Renal cortex interstitium (tissue), 15 donors: ENCODE measurements at places on chromosomes 1 and 21. TPM values are rescaled to one million over a fixed set of nuclear protein-coding genes. Genes with fewer than 3 reads are reported as not detected.

LAD1 gene
- polyA plus RNA-seq, result 31.4 TPM

CLCA4 gene
- not detected for polyA plus RNA-seq

CYP4X1 gene
- polyA plus RNA-seq, result 11.6 TPM

FALEC gene
- 0.37 TPM for polyA plus RNA-seq

TIE1 gene
- 62.5 TPM for polyA plus RNA-seq

FMO1 gene
- 219 TPM for polyA plus RNA-seq

RAB3B gene
- 5.0 TPM for polyA plus RNA-seq

LDLRAD1 gene
- 0.07 TPM for polyA plus RNA-seq

NRIP1 gene
- 60.1 TPM for polyA plus RNA-seq

ZBTB8B gene
- 1.5 TPM for polyA plus RNA-seq

SDHC gene
- 303 TPM for polyA plus RNA-seq

NFASC gene
- polyA plus RNA-seq, result 22.5 TPM

MIB2 gene
- 71.4 TPM for polyA plus RNA-seq

KLHDC9 gene
- polyA plus RNA-seq, result 19.3 TPM

HCRTR1 gene
- polyA plus RNA-seq, result not detected

ELAVL4 gene
- 3.0 TPM for polyA plus RNA-seq

RHOU gene
- polyA plus RNA-seq, result 17.6 TPM

DNM3 gene
- 4.8 TPM for polyA plus RNA-seq

CR1 gene
- 20.7 TPM for polyA plus RNA-seq

SHE gene
- 9.9 TPM for polyA plus RNA-seq

CLEC20A gene
- 0.36 TPM for polyA plus RNA-seq

MTARC1 gene
- 28.0 TPM for polyA plus RNA-seq

OR2L13 gene
- polyA plus RNA-seq, result not detected

CLDN17 gene
- not detected for polyA plus RNA-seq

SERPINC1 gene
- polyA plus RNA-seq, result 0.56 TPM

USH2A gene
- 0.22 TPM for polyA plus RNA-seq

ACKR1 gene
- 0.44 TPM for polyA plus RNA-seq

RHBDL2 gene
- 0.95 TPM for polyA plus RNA-seq

ERRFI1 gene
- polyA plus RNA-seq, result 17.7 TPM

NTRK1 gene
- 0.92 TPM for polyA plus RNA-seq

GPATCH2 gene
- polyA plus RNA-seq, result 22.9 TPM

SLC25A34 gene
- 2.4 TPM for polyA plus RNA-seq

KLHL20 gene
- polyA plus RNA-seq, result 22.5 TPM

KPNA6 gene
- 35.7 TPM for polyA plus RNA-seq

APCS gene
- polyA plus RNA-seq, result not detected

NBL1 gene
- 18.2 TPM for polyA plus RNA-seq

BCAR3 gene
- 22.4 TPM for polyA plus RNA-seq

SPATA46 gene
- 0.45 TPM for polyA plus RNA-seq

PCSK9 gene
- polyA plus RNA-seq, result 2.1 TPM

NPR1 gene
- polyA plus RNA-seq, result 61.2 TPM

UBL4B gene
- not detected for polyA plus RNA-seq

SPRR1B gene
- not detected for polyA plus RNA-seq

CFHR4 gene
- not detected for polyA plus RNA-seq

PGBD5 gene
- polyA plus RNA-seq, result 7.8 TPM

FCRL6 gene
- 0.20 TPM for polyA plus RNA-seq

SUMO3 gene
- polyA plus RNA-seq, result 123 TPM

RUNX1 gene
- 2.3 TPM for polyA plus RNA-seq

CITED4 gene
- 2.7 TPM for polyA plus RNA-seq

SLC30A2 gene
- 7.2 TPM for polyA plus RNA-seq

CRYBG2 gene
- 1.1 TPM for polyA plus RNA-seq
